Stimulated activated CD4-positive, alpha-beta T cell treated with anti-CD3 and anti-CD28 coated beads, Interleukin-2, amount 100 ng/mL, for 24 hours (primary cell): ENCODE measurements at places on chromosomes 1 and 21.

DNA sequence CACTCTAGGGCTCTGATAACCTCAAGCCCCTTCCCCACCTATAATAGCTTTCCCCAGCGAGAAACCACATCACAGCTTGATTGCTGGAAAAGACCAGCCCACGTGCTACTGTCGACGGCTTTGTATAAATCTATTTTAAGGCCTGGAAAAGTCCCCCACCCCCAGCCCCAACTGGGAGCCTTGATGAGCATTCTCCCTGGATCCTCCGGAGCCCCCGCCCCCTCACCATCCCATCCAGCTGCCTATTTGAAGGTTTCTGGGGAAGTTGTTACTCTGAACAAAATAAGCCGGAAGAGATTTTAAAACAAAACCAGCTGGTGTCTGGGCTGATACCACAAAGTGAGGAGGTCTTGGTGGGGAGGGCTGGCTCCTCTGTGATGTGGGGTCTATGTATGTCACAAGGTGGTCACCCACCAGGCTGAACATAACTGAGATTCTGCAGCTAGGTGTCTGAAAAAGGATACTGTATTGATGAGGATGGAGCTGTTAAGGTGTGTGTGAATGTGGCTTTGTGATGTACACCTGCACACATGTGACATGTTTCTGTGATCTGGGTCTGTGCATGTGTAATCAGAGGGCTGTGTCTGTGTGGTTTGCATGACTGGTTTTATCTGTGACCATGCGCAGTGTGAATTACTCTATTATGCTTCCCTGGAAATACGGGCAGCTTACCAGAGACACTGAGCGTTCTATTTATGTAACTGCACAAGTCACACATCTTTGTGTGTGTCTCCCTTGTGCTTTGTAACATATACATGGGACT is 25.0 kb downstream of the RIMS3 start:
- DNase-seq = no peak

- DNase-seq = no peak
Observed at GRCh38 chr1:25182629-25183028, 49.7 kb downstream of the SYF2 start.

- no peak for DNase-seq
Observed at GRCh38 chr1:161079436-161080110, 9.8 kb downstream of the NECTIN4 start.

- no peak for DNase-seq
Observed at GRCh38 chr1:27292106-27292505, 29.9 kb upstream of the TMEM222 start.

GRCh38 chr1:173970252-173970651 is 51.9 kb downstream of the RC3H1 start:
- DNase-seq = no peak

DNA sequence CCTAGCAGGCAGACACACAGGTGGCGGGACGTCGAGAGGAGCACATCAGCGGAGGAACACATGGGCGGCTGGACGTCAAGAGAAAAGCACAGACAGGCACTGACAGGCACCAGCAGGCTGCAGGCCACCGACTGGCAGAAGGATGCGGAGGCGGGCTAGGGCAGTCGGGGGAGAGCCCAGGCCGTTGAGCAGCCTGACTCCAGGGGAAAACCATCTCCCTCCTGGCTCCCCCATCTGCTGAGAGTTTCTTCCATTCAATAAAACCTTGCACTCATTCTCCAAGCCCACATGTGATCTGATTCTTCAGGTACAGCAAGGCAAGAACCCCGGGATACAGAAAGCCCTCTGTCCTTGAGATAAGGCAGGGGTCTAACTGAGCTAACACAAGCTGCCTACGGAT is 25.5 kb downstream of the B3GALT5 start:
- DNase-seq = no peak

DNA sequence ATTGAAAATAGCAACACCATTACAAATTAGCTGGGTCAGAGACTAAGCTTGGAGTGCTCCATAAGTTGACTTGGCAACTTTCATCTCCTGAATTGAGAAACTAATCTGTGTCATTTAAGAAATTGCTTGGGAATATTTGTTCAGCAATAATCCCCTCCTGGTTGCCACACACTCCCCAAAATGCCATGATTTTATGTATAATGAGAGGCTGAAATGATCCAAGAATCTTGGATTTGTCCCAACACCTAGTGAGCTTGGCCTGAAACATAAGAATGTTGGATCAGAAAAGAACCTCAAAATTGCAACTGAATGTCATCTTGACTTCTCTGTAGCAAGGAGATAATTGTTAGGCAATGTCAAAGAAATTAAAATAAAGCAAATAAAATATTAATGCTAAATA is 805.9 kb upstream of the ADAMTS5 start:
- DNase-seq = no peak

DNA sequence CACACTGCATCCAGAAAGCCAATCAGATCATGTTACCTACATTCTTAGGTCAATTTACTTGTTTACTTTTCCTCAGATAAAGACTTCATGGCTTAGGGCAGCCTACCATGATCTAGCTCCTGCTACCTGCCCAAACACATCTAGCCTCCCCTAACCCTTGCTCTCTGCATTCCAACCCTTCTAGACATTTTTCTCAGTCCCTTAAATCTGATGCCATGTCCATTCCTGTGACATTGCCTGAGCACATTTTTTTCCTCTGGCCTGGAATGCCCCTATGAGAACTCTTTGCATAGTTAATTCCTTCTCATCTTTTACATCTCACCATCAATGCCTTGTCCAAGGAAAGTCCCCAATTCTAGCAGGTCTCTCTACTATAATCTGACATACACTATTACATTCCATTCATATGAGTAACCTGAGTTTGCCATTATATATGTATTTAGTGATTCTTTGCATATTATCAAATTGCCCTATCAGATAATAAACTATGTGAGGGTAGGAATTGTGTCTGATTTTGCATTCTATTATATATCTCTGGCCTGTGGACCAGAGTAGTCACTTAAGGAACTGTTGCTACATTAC is 166.9 kb downstream of the COL11A1 start:
- no peak for DNase-seq
